ENCODE measurements at places on chromosomes 5 and 9.

DNA sequence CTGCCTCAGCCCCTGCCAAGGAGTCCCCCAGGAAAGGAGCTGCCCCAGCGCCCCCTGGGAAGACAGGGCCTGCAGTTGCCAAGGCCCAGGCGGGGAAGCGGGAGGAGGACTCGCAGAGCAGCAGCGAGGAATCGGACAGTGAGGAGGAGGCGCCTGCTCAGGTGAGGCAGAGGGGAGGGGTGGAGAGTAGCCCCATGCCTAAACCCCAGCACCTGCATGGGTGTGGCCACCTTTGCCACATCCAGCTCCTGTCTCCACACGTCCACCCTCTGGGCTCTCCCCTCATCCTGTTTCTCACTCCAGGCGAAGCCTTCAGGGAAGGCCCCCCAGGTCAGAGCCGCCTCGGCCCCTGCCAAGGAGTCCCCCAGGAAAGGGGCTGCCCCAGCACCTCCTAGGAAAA lies 17.2 kb downstream of the TCOF1 start:
- no peak for DNase-seq

GRCh38 chr9:135692410-135692809 lies 6.9 kb downstream of the SOHLH1 start:
- DNase-seq = no peak

DNA sequence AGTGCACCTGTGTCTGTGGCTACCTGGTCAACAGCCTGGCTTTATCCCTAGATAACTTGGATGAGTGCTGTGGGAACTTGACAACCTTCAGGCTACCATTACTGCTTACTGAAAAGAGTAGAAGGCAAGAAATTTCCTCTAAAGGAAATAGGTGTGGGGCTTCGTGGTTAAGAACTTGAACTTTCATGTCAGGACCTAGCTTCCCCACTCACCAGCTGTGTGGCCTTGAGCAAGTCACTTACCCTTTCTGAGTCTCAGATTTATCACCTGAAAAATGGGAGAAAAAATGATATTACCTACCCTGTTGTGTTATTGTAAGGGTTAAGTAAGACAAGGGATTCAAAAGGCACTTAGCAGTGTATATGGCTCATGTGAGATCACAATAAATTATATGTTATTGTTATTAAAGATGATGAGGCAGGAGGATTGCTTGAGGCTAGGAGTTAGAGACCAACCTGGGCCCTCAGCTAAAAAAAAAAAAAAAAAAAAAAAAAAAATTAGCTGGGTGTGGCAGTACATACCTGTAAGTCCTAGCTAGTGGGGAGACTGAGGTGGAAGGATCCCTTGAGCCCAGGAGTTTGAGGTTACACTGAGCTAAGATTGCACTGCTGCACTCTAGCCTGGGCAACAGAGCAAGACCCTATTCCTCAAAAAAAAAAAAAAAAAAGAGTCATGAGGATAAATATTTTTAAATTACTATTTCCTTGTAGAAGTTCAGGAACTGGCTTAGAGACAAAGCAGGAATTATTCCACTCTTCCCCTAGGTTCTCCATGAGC lies 97.0 kb upstream of the SPRY4 start:
- no peak for DNase-seq

DNA sequence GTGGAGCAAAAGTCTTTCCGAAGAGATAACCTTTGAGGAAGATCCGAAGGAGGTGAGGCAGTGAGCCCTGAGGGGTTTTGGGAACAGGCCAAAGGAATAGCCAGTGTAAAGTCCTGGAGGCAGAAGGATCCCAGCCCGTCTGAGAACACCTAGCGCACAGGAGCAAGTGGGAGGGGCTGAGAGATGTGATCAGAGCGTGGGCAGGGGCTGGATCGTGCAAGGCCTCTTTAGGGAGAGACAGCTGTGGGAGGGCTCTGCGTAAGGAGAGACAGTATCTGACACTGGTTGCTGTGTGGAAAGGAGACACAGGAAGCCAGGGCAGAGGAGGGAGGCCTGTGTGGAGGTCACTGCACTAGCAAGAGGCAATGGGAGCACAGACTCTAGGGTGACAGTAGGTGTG lies 68.2 kb downstream of the BARX1 start:
- no peak for DNase-seq

DNA sequence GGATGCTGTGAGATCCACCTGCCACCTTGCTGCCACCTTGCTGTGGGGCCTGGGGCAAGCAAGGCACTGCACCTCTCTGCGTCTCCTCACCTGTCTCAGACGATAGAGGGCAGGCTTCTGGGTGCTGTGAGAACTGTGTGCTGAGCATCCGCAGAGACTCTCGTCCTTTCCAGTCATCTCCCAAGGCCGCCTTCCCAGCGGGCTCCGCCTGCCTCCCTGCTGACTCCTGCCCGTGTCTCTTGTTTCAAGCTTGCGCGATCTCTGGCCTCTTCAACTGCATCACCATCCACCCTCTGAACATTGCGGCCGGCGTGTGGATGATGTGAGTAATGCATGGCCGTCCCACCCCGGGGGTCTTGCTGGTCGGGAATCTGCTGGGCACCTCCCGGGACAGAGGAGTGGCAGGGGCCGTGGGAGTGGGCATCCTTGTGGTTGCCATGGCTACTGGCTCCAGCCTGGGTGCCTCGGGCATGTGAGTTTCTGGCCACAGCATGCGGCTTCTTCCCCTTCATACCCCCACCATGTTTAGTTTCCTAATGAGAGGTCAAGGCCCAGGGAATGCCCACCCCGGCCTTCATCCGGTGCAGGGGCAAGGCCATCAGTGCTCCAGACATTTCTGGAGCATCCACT lies 3.6 kb downstream of the CACFD1 start:
- DNase-seq = no peak

GRCh38 chr5:73592551-73592950 lies 27.0 kb downstream of the UTP15 start:
- no peak for DNase-seq

DNA sequence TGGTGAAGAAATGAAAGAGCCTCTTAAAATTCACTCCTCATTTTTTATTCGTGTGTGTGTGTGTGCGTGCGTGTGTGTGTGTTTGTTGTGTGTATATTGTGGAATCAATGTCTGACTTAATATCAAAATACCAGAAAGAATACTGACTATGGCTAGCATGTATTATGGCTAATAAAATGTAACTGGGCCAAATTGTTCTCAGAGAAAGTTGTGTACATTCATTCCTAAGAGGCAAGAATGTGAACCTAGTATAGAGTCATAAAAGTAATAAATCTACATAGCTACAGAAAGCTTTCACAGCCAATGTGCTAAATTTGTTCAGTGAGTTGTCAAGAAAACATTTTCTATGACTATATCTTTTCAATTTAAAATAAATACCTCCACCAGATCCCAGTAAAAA lies 211.5 kb downstream of the EBF1 start:
- DNase-seq = no peak

DNA sequence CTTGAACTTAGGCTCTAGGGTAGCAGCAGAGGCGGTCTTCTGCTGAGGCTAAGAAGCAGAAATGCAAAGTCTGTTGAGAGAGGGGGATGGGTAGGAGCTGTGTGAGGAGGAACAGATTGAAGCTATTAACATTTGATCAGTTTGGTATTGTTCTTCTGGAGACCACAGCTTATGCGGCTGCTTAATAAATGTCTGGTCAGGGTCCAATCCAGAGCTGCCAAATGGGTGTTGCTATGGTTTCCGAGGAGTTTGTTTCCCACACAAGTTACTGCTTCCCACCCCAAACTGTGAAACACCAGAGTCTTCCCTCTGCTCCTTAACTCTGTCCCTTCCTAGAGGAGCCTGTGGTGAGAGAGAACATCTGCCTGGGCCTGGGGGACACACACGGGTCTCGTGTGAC lies 142.2 kb upstream of the KLF4 start:
- DNase-seq = no peak

DNA sequence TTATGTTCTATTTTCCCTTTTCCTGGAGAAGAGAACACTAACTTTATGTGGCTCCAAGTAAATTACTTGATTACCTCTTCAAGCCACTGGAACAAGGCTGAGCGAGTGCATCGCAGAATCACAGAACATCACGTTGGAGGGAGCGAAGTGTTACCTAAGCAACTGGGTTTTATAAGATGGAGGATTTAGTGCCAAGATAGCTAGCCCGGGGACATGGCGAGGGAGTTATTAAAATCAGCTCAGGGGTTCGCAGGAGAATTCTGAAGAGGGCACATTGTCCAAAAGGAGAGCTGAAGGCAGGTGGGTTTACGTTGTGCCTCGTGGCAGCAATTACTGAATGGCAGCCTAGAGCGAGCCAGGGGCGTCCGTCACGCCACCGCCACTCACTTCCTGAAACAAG lies 563.2 kb upstream of the ADAMTS16 start:
- DNase-seq = no peak

DNA sequence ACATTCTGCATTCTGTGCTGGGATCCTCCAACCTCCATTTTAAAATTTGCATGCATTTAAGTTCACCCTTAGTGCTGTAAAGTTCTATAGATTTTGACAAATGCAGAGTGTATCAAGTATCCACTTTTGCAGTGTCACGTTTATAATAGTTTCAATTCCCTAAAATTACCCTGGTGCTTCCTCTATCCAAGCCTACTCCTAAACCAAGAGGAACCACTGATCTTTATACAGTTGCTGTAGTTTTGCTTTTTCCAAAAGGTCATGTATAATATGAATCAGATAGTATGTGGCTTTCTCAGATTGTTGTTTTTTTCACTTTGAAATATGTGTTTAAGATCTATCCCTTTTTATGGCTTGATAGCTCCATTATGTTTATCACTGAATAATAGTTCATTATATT lies 468.4 kb upstream of the CDH6 start:
- DNase-seq = no peak

GRCh38 chr9:133593587-133594253 lies 15.5 kb downstream of the FAM163B start:
- no peak for DNase-seq

GRCh38 chr5:139847790-139848507 lies 52.3 kb downstream of the PSD2 start:
- DNase-seq = peak; percentile 77

DNA sequence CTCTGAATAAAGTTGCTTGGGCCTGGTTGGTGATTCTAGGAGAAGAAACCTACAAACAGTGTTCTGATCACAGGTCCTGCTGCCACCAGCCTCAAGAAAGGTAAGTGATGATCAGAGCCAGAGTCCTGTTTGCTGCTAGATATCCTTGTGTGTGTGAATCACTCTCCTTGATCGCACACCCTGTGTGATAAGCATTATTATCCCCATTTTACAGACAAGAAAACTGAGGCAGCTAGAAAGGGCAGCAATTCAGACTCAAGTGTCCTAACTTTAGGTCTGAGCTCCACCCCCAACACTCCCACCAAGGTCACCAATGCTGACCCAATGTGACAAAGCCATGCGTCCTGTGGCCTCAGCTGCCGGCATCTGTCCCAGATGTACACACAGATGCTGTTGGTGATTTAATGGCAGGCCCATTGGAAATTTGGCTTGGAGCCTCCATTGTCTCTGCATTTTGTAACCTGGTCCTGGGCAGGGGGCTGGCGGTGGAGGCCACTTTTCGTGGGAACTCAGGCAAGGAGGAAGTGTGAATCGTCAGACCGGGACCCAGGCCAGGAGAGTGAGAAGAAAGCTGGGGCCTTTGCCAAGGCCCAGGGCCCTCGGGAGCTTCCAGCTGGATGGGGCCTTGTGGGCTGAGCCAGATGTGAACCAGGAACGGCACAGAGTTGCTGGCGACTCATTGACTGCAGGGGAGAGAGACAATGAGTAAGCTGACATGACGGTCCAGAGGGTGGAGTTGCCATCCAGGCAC lies 29.8 kb upstream of the GGTA1 start:
- DNase-seq = no peak

- no peak for DNase-seq
These were observed 2.5 kb upstream of the FGFR4 start for GRCh38 chr5:177084175-177084574.

DNA sequence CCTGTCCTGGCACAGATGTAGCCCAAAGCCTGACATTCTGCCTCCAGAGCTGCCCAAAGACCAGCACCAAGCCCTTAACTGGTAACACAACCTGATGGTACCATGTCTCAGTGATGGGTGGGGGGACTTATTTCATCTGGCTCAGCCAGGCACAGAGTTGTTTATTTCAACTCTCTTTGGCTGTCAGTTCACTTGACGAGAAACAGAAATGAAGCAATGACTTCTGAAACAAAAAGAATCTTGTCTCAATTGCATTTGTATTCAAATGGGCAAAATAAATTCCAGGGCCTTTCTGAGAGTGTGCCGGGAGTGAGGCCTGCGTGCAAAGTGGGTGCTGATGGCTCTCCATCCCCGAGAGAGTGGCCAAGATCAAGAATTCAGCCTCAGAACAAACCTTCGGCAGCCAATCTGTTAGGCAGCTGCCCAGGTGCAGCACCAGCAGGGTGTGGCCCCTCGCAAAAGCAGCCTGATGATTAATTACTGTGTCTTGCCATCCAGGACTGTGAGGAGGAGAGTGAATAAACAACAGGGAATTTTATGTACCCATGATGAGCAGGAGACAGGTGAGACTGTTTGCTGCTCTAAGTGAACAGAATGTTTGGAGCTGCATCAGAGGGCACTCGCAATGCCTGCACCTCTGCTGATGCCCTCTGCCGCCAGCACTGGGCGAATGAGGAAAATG lies 238.0 kb downstream of the HSPA4 start:
- DNase-seq = no peak

DNA sequence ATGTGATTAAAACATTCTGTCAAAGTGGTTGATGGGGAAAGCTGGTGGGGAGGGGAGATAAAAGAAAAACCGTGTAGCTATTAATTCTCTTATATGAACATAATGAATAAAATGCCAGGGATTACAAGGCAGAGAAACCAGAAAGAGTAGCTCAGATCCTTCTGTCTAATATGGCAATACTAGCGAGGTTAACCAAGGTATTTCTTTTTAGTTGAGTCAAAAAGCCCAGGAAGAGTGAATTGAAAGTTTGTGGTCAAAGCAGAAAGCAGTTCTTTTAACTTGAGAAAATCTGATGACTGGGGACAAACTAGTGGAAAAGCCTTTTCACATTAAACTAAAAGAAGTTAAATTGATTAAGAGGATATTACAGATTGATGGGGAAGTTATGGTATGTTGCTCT lies 76.0 kb downstream of the ERBIN start:
- DNase-seq = no peak

GRCh38 chr9:27645161-27645840 lies 72.0 kb upstream of the C9orf72 start:
- no peak for DNase-seq

DNA sequence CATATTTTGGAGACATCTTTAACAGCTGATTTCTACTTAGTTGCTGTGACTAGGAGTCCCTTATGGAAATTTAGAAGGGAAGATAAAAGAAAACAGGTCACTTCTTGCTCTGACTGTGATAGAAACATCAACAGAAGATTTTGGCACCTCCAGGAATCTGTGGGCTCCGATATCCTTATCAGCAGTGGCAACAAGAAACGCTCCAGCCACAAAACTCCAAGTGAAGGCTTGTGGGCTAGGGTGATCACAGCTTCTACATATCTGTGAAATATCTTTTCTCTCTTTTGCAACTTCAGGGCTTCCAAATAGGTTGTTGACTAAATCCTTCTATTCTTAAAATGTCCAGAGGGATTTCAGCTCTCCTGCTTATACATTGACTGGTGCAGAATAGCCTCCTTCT lies 1625.5 kb upstream of the CDH6 start:
- no peak for DNase-seq

GRCh38 chr5:116437922-116438578 lies 136.6 kb downstream of the SEMA6A start:
- DNase-seq = no peak

- DNase-seq = no peak
These were observed 50.9 kb upstream of the AFAP1L1 start for GRCh38 chr5:149220750-149221149.

- DNase-seq = no peak
These were observed 16.5 kb downstream of the BICD2 start for GRCh38 chr9:92748233-92748497.

Measured in T-cell (primary cell).